Gastrocnemius medialis (tissue), 4 donors: ENCODE measurements at places on chromosomes 3 and 15.

DNA sequence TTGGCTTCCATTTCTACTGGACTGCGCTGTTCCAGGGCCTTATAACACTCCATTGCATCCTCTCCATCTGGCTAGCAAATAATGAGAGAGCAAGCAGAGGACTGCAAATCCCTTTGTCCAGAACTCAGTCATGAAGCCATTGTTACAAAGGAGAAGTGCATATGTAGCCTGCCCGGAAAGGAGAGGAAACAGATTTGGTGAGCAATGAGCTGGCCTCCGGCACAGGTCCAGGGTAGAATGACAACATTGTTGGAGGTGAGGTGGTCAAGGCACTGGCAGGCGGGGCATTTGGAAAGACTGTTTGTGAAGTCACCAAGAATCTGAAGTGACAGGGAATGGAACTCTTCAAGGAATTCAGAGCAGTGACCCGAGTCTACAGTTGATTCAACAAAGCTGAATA is 25.0 kb upstream of the ATP1B3 start:
- no peak overlapping the region for H3K4me3 ChIP-seq
- no peak for DNase-seq
- H3K27ac ChIP-seq, result no peak overlapping the region
- no peaks in the 10 kb centered on the region for H3K36me3 ChIP-seq
- no peaks in the 10 kb centered on the region for H3K4me1 ChIP-seq

GRCh38 chr3:100766069-100766468 is 56.8 kb downstream of the TFG start:
- H3K27me3 ChIP-seq, result no peaks in the 10 kb centered on the region
- no peaks in the 10 kb centered on the region for H3K36me3 ChIP-seq
- no peak overlapping the region for H3K27ac ChIP-seq
- H3K4me1 ChIP-seq, result no peaks in the 10 kb centered on the region

DNA sequence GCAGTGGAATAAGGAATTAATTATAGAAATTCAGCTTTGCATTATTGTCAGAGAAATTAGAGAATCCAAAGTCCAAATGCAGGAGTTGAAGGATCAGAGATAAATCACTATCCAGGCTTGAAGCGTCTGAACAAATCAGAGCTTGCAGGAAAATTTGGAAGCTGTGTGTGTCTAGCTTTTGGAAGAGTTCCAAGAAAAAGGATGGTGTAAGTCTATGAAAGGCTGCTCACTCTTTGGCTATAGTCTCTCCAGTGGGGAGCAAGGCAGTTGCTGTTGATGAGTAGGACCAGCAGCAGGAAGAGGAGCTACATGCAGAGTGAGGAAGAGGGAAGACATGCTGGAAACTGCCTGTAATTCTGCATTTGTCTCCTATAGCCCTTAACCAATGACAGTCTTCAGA is 464.3 kb upstream of the GRM7 start:
- DNase-seq, result no peak
- H3K27ac ChIP-seq, result no peak overlapping the region
- no peaks in the 10 kb centered on the region for H3K4me1 ChIP-seq
- H3K4me3 ChIP-seq, result no peak overlapping the region

- no peak overlapping the region for H3K4me3 ChIP-seq
- no peaks in the 10 kb centered on the region for H3K36me3 ChIP-seq
- H3K27ac ChIP-seq, result no peak overlapping the region
Observed at GRCh38 chr3:73480187-73480672, 144.5 kb downstream of the PDZRN3 start.

GRCh38 chr3:46110701-46111493 is 83.6 kb upstream of the XCR1 start:
- DNase-seq, result no peak
- H3K36me3 ChIP-seq, result no peaks in the 10 kb centered on the region
- H3K4me1 ChIP-seq, result no peaks in the 10 kb centered on the region
- H3K27ac ChIP-seq, result no peak overlapping the region

DNA sequence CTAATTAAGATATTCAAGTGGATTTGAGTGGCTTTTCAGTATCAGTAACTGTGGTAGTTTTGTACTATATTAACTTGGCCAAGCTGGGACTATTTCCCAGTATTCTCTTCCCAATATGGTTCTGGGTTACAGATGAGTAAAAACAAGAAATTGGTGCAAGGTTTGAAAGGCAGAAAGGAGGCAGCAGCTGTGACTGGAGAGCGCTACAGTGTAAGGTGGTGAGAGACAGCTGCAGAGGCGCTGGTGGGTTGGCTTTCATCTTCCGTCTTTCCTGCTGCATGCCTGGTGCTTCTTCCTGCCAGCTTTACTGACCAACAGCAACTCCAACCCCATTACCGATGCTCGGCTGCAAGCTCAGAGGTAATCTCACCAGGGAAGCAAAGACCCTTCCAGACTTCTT is 9.8 kb downstream of the DPH3 start:
- no peak for DNase-seq
- no peaks in the 10 kb centered on the region for H3K27me3 ChIP-seq
- no peak overlapping the region for H3K4me3 ChIP-seq

DNA sequence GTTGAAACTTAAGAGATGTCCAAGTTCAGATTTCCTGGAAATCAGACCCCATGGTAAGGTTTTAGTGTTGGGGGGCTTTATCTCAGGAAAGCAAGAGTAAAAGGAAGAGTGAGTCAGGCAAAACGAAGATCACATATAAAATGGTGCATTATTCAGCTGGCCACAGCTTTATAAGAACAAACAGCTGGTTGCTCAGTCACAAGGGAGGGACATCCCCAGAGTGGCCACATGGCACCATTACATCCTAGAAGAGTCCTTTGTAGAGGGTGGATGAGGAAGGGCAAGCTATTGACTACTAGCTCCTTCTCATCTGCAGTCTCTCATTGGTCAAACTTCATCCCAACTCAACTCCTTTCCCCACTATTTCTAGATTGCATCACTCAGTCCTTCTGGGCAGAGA is 68.3 kb upstream of the COL8A1 start:
- no peaks in the 10 kb centered on the region for H3K36me3 ChIP-seq
- H3K27ac ChIP-seq, result no peak overlapping the region
- DNase-seq, result no peak
- H3K4me3 ChIP-seq, result no peak overlapping the region
- H3K27me3 ChIP-seq, result no peaks in the 10 kb centered on the region

GRCh38 chr15:50249704-50250103 is 15.8 kb downstream of the HDC start:
- no peak overlapping the region for H3K27ac ChIP-seq
- H3K4me1 ChIP-seq, result no peaks in the 10 kb centered on the region
- no peak for DNase-seq
- no peak overlapping the region for H3K4me3 ChIP-seq

DNA sequence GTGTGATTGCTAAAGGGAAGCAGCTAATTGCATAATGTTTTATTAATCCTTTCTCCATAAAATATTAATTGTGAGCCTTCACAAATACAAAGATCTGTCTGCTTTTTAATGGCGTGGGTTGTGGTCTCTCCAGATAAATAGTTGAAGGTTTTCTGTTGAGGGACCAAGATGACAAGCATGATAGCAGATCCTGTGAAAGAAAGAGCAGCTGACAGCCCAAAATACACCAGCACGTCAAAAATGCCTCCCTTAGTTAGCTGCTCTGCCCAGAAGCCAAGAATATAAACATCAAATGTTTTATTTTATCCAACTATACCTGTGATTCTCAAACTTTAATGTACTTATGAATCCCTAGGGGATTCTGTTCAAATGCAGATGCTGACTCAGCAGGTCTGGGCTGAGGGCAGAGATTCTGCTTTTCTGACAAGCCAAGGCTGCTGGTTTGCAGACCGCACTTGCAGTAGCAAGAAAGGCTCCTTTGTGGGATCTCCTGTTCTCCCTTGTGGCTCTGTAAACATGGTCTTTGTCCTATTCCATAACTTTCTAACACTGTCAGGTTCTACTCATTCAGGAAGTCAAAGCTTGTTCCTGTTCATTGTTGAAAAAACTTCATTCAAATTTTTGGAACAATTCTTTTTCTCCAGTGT is 119.1 kb upstream of the SLC25A36 start:
- no peak for DNase-seq
- H3K4me3 ChIP-seq, result no peak overlapping the region
- no peaks in the 10 kb centered on the region for H3K4me1 ChIP-seq
- no peaks in the 10 kb centered on the region for H3K27me3 ChIP-seq
- H3K27ac ChIP-seq, result no peak overlapping the region

DNA sequence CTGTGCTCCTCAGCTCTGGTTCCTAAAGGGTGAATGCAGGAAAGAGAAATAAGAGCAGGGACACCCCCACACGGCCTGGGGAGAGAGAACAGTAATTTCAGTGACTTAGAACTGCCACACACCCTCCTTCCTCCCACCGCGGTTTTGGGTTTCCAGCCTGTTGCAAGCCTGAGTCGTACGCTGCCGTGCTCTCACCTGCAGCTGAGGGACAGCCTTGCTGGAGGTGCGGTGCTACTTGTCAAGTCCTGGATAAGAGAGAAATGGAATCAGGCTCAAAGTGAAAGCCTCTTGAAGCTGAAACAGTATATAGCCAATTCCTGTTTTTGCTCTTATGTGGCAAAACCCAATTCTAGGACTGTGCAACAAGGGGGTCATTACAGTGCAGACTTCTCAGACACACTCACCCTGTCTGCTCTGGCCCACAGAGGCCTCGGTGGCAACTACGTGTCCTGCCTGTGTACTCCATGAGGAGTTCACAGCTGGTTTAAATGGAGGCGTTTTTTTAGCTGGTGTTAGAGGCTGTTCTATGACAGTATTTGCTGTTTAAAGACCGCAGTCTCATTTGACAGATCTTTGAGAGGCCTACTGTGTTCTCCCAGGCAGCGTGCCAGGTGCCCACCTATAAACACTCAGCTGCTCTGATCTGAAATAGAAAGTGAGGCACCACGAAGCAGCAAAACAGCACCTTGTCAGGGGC is 42.9 kb downstream of the TBC1D2B start:
- H3K36me3 ChIP-seq, result no peaks in the 10 kb centered on the region
- no peaks in the 10 kb centered on the region for H3K27me3 ChIP-seq
- H3K27ac ChIP-seq, result peak overlapping the region; percentile 41
- peaks cover 31% of the 10 kb centered on the region for H3K4me1 ChIP-seq

GRCh38 chr3:36302158-36302509 is 78.2 kb upstream of the STAC start:
- H3K36me3 ChIP-seq, result no peaks in the 10 kb centered on the region
- H3K4me1 ChIP-seq, result no peaks in the 10 kb centered on the region
- H3K4me3 ChIP-seq, result no peak overlapping the region

GRCh38 chr3:29004885-29005599 is 275.8 kb upstream of the RBMS3 start:
- no peak for DNase-seq
- no peaks in the 10 kb centered on the region for H3K36me3 ChIP-seq
- H3K27ac ChIP-seq, result no peak overlapping the region
- no peaks in the 10 kb centered on the region for H3K4me1 ChIP-seq
- H3K27me3 ChIP-seq, result no peaks in the 10 kb centered on the region

- H3K36me3 ChIP-seq, result no peaks in the 10 kb centered on the region
- H3K27me3 ChIP-seq, result no peaks in the 10 kb centered on the region
- no peak overlapping the region for H3K27ac ChIP-seq
- H3K4me3 ChIP-seq, result no peak overlapping the region
Observed at GRCh38 chr15:44038755-44039191, 156.3 kb downstream of the FRMD5 start.

GRCh38 chr3:174398761-174399160 is 460.4 kb upstream of the NAALADL2 start:
- no peak overlapping the region for H3K27ac ChIP-seq
- no peak for DNase-seq
- no peaks in the 10 kb centered on the region for H3K36me3 ChIP-seq
- H3K27me3 ChIP-seq, result no peaks in the 10 kb centered on the region
- no peaks in the 10 kb centered on the region for H3K4me1 ChIP-seq

- H3K4me3 ChIP-seq, result no peak overlapping the region
- DNase-seq, result no peak
- no peaks in the 10 kb centered on the region for H3K27me3 ChIP-seq
- H3K36me3 ChIP-seq, result no peaks in the 10 kb centered on the region
Observed at GRCh38 chr3:46284981-46285683, 42.9 kb downstream of the CCR3 start.

GRCh38 chr3:179681492-179682263 is 28.8 kb downstream of the USP13 start:
- H3K36me3 ChIP-seq, result peaks cover 12% of the 10 kb centered on the region
- H3K4me3 ChIP-seq, result no peak overlapping the region
- H3K4me1 ChIP-seq, result peaks cover 37% of the 10 kb centered on the region
- no peaks in the 10 kb centered on the region for H3K27me3 ChIP-seq
- H3K27ac ChIP-seq, result peak overlapping the region; percentile 63

DNA sequence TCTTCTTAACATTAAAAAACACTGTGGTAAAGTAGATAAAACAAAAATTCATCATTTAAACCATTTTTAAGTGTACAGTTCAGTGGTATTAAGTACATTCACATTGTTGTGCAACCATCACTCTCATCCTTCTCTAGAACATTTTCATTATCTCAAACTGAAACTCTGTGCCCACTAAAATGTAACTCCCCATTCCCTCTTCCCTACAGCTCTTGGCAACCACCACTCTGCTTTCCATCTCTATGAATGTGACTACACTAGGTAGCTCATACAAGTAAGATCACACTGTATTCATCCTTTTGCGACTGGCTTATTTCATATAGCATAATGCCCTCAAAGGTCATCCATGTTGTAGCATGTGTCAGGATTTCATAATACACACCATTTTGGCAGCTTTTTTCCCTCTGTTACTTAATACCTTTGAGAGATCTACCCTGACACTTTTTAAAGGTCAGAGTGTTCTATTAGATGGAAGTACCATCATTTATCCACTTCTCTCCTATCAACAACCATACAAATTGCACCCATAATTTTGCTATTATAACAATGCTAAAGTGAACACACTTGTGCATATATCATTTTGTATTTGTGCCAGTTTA is 42.9 kb upstream of the FRMD4B start:
- H3K27ac ChIP-seq, result no peak overlapping the region
- H3K27me3 ChIP-seq, result no peaks in the 10 kb centered on the region
- no peaks in the 10 kb centered on the region for H3K4me1 ChIP-seq

DNA sequence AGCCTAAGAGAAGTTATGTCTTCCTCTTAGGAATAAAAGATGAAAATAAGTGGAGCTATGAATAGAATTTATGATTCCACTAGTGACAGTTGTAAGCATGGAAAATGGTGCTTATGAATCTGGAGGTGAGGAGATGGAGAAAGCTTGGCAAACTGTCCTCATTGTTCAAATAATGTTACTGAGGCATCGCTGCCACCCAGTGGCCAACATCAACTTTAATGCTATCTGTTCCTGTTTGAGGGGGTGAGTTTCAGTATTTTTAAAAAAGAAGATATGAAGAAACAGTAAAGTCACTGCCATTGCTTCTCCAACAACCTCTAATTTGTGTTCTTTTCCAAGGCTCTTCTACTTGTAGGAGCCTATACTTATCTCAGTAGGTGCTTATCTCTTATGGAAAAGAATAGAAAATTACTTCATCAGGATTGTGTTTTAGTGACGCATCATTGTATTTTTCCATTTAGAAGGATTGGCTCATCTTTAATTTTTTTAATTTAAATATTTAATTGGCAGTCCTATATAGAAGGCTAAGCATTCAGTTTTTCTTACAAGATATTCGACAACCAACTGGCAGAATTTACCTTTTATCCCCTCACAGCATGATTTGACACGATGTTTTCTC is 260.4 kb upstream of the P2RY1 start:
- DNase-seq, result peak; percentile 30
- H3K4me3 ChIP-seq, result no peak overlapping the region
- H3K27ac ChIP-seq, result no peak overlapping the region
- H3K27me3 ChIP-seq, result no peaks in the 10 kb centered on the region
- no peaks in the 10 kb centered on the region for H3K36me3 ChIP-seq

- no peaks in the 10 kb centered on the region for H3K36me3 ChIP-seq
- no peaks in the 10 kb centered on the region for H3K4me1 ChIP-seq
- H3K27me3 ChIP-seq, result no peaks in the 10 kb centered on the region
Observed at GRCh38 chr15:88177451-88177850, 79.1 kb downstream of the NTRK3 start.

- no peaks in the 10 kb centered on the region for H3K36me3 ChIP-seq
- H3K27me3 ChIP-seq, result no peaks in the 10 kb centered on the region
- peak overlapping the region; percentile 99 for H3K27ac ChIP-seq
- peak; percentile 99 for DNase-seq
- peak overlapping the region; percentile 74 for H3K4me3 ChIP-seq
- H3K4me1 ChIP-seq, result peaks cover 39% of the 10 kb centered on the region
Observed at GRCh38 chr3:48465531-48466378, 19.2 kb downstream of the ATRIP start.
